ENCODE measurements at places on chromosomes 3 and 15.

GRCh38 chr3:127035677-127036076 lies 52.8 kb downstream of the PLXNA1 start:
- no peak for DNase-seq

DNA sequence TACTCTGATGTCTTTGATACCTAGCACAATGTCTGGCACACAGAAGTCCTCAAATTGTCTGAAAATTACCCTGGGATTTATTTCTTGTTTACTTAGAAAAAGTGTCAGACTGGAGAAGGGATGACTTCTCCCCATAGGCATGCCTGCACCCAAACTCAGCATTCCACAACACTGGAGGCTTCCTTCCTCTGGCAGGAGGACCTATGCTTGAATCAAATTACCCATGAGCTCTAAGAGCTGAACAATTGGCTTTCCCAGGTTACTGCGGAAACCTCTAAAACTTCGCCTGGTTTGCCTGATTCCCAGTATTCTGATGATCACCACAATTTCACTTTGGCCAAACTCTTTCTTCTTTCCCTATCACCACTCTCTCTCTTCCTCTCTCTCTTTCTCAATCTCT lies 217.4 kb downstream of the DIPK2A start:
- DNase-seq: no peak

GRCh38 chr3:27625864-27626263 lies 96.3 kb downstream of the EOMES start:
- no peak for DNase-seq

GRCh38 chr15:95669146-95669922 lies 661.2 kb upstream of the NR2F2 start:
- no peak for DNase-seq

DNA sequence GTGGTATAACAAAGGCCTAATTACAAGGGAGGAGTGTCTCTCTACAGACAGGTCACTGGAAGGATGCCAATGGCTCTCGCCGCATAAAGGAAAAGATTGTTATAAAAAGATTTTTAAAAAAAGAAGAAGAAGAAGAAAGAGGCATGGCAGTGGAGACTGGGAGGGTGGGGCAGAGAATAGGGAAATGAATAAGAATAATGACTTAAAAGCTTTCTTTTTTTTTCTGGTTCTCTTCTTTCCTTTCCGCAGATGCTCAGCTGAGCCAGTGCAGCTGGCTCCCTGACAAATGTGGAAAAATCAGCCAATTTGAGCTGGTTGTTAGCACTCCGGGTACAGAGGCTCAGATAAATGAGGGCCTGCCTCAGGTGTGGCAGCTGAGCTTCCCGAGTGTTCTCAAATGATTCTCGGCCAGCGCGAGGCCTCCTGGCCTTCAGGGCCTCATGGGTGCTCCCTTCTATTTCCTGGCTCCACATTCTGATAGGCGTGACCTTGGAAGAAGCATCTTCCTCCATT lies 234.1 kb downstream of the RORA start:
- no peak for DNase-seq

- DNase-seq: no peak
These were observed 105.3 kb upstream of the PDZRN3 start for GRCh38 chr3:73729969-73730440.

DNA sequence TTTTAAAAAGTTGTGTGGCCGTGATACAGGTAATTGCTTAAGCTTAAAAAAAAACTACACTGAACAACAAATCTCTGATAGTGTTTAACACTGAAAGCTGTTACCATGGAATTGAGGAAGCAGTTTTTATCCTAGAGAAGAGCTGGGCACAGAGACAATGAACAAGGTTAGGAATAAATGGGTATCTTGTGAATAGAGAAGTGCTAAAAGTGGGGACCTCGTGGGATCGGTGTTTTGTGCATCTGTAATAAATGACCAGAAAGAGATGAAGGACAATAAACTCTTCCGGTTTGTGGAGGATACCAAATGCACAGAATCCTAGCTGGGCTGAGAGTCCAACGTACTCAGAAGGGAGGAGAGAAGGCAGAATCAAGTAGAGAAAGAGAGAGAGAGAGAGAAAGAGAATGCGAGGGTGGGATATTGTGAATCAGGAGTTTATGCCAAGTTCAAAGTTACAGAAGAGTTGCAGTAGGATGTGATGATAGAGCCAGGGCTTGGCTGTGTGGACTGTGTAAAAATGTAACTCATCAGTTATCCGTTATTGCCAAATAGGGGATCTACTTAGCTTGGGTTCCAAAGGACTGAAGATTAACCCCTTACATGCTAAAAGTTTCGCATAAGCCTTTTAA lies 148.9 kb downstream of the IL20RB start:
- DNase-seq: no peak

GRCh38 chr15:63010920-63011693 lies 31.4 kb upstream of the TPM1 start:
- DNase-seq: no peak

DNA sequence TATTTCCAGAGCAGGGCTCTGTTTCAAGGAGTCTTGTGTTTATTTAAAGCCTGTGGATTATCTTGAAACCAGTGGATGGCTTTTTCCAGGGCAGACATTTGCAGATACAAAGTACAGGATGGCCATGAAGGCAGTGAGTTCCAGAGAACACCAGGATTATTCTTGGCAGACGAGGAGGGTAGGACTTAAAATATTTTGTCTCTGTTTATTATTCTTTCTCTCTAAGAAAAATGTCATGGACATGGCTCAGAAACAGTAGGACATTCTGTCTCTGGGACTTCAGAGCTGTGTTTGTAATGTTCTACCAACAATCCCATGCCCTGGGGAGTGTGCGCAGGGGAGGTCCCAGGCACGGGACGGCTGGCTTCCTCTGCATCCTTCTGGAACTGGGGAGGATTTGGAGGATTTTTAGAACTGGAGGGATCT lies 125.9 kb downstream of the ATP10A start:
- no peak for DNase-seq

GRCh38 chr15:57827021-57827420 lies 120.5 kb downstream of the POLR2M start:
- DNase-seq: no peak

DNA sequence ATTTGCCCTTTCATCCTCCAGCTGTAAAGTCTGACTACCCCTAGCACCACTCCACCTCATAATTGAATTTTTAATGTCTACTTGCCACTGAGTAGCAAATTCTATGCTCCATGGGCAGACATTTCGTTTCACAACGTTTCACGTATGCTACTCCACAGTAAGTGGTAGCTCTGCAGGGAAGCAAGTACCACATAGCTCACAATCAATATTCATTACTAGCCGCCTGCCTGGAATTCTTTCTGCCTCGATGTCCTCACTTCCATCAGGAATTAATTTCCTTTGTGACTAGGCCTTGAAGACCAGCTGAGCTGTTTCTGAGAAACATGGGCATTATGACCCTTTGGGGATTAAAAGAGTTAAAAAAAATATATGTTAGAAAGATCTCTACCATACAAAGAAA lies 15.3 kb downstream of the NPTN start:
- DNase-seq: no peak

DNA sequence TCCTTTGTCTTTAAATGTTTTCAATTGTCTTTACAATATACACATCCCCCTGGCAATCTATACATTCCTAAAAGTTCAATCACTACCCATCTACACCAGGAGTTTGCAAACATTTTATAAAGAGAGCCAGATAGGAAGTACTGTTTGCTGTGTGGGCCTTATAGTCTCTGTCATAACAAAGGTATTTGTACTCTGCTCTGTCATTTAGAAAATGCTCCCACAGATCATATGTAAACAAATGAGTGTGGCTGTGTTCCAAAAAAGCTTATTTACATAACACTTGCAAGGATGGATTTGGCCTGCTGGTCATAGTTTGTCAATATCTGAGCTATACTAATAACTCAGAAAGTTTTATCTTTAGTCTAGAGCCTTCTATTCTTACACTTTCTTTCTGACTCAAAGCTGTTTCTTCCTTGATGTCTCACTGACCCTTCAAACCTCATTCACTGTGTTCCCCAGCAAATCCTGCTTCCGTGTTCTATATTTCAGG lies 511.9 kb downstream of the GBE1 start:
- no peak for DNase-seq

DNA sequence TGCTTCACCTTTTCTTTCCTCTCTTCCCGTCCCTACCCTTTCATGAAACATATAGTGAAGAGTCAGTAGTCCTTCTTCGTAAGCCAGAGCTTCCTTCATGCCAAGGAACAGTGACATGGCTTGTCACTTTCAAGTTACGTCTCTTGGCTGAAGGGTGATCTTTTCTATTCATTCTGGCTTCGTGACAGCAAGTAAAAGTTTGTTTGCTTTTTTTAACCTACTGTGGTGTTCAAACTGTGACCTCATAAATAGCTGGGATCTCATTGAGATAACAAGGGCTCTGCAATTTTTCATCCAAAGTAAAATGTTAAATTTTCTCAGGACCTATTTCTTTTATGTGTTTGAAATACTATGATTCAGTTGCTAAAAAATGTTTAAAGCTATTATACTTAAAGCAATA lies 10.5 kb downstream of the CDIN1 start:
- no peak for DNase-seq

- no peak for DNase-seq
These were observed 12.4 kb downstream of the PLA2G4F start for GRCh38 chr15:42143866-42144625.

- DNase-seq: no peak
These were observed 284.5 kb upstream of the MME start for GRCh38 chr3:154795582-154795981.

DNA sequence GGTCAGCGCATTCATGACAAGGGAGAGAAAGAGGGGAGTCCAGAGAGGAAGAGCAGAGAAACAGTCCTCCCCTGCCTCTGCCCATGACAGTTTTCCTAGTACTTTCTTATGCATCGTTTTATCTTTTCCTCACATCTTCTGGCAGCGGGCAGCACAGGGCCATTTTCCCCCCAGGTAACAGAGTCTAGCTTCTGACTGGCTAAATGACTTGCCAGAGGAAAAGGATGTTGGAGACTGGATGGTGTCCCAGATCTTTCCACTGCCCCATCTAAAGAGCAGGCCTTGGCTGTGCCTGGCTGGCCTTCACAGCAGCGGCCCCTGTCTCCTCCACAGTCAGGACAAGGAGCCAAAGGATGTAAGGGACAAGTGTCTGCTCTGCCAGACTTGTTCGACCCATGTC lies 59.3 kb downstream of the CTDSPL start:
- no peak for DNase-seq

- DNase-seq: no peak
These were observed 313.4 kb upstream of the SATB1 start for GRCh38 chr3:18738393-18739098.

DNA sequence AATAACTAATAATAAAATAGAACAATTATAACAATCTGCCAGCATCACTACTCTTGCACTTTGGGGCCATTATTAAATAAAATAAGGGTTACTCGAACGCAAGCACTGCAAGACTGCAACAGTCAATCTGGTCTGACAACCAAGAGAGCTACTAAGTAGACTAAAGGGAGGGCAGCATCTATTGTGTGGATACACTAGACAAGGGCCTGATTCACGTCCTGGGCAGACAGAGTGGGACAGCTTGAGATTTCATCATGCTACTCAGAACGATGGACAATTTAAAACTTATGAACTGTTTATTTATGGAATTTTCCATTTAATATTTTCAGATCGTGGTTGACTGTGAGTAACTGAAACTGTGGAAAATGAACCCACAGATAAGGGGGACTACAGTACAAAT lies 39.5 kb downstream of the TNIK start:
- no peak for DNase-seq

DNA sequence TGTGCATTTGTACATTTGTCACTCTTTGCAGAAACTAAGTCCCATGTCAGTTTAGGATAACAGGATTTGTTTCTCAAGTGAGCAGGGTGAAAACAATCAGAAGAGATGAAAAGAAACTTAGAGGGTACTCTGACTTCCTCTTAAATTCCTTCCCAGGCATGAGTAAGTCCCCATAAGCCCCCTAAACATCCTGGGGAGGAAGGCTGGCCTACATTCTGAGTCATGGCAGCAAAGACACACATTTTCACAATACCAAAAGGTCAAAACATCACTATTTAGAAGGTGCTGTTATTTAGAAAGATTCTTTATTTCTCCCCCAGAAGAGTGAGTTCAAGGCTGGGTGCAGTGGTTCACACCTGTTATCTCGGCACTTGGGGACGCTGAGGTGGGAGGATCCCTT lies 7.6 kb upstream of the FOXP1 start:
- no peak for DNase-seq

DNA sequence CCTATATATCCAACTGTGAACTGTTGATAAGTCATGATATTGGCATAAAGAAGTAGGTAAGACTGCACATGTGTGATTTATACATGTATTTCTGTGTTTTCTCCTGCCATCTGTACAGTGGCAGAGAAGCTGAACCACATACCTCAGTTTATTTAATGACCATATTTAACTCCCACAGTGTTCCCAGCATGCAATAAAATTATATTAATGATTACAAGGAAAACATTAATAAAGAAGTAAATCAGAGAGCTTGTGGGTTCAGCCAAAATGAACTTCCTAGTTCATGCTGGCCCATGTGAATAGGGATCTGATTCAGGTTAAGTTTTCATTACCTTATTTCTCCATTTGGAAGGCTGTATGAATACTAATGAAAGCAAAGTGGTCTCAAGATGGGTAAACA lies 439.2 kb downstream of the CNTN6 start:
- no peak for DNase-seq

DNA sequence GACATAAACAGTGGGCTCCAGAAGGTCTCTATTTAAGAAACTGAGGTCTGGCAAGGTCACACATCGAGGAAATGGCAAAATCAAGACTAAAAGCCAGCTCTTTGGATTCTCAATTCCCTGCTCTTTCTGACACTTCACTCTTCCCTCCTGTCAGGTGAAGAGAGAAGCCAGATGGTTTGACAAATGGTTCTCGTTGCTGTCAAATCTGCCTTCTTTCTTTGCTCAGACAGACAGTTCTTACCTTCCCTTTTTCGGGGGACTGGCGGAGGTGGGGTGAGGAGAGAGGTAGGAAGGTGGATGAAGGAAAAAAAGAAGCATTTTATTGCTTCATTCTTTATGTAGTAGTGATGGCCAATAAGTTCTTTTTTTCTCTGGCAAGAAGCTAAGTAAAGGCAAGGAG lies 133.4 kb downstream of the LPP start:
- DNase-seq: no peak

- DNase-seq: no peak
These were observed 26.6 kb upstream of the PSTPIP1 start for GRCh38 chr15:76968306-76968705.

GRCh38 chr15:57356636-57357035 lies 19.7 kb upstream of the CGNL1 start:
- DNase-seq: no peak

GRCh38 chr15:58081456-58081855 lies 15.9 kb upstream of the ALDH1A2 start:
- no peak for DNase-seq

DNA sequence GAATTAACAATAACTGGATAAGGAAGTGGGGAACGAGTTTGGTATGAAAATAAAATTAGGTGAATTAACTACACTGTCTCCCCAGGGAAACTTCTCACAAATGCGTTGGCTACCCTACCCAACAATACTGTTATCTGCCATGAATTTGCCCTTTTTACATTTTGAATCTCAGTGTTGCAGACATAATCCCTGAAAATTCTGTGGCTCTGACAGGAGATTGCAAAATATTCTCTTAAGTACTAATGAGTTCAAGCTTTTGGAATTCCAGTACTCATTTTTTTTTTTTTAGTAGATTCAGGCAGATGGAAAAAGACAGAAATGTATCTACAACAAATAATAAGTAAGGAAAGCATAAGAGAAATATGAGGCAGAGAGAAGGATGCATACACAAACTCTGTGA lies 332.6 kb downstream of the LSAMP start:
- DNase-seq: no peak

Data from activated CD4-positive, alpha-beta T cell treated with anti-CD3 and anti-CD28 coated beads, Interleukin-2, amount 50 U/mL, for 1 hour (primary cell).